Tongue (tissue), 3 donors: ENCODE measurements at places on chromosomes 7 and 10.
A peak's percentile ranks its signal among the peaks of the same experiment; 100 is the strongest.

GRCh38 chr10:63631991-63632390 lies 110.8 kb downstream of the REEP3 start:
- no peak for DNase-seq

DNA sequence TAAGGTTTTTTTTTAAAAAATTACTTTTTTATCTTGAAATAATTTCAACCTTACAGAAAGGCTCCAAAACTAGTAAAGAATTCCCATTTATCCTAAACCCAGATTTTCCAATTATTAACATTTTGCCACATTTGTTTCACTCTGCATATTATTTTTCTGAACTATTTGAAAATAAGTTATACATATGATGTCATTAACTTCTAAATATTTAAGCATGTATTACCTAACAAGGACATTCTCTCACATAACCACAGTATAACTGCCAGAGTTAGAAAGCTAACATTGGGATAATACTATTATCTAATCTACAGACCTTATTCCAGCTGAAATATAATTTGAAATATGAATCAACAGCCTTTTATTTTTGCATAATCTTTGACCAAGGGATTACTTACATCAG lies 65.8 kb downstream of the SLC18A2 start:
- DNase-seq: no peak

GRCh38 chr10:122725768-122726167 lies 26.1 kb upstream of the C10orf120 start:
- DNase-seq: no peak

DNA sequence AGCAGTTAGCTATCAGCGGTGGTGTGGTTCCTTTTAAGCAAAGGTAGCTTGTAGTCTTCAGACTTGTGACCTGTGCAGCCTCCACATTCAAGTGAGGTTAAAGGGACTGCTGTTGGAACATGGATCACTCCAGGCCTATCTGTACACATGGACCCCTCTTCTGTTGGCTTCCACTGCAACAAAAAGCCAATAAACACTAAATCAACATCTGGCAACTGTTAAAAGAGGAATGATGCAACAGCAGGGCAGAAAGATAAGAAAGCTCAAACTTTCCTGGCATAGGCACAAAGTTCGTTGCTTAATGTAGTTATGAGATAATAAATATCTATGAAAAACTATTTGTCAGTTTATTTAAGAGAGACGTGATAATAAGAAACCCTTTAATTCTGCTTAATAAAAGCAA lies 4.0 kb upstream of the MINPP1 start:
- no peak for DNase-seq

DNA sequence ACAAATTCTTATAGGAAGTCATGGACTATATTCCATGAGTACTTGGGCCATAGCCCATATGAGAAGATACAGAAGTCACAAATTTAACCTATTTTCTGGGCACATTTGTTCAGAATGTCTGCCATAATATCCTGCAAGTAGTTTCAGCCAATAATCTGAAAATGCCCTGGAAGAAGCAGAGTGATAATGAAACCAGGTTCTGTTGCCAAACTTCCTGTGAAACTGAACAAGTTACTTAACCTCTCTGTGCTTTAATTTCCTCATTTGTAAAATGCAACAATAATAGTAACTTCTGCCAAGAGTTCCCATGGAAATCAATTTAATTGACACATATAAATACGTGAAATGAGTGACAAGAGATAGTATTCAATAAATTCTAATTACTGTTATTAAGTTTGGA lies 88.8 kb downstream of the SEMA3C start:
- no peak for DNase-seq

DNA sequence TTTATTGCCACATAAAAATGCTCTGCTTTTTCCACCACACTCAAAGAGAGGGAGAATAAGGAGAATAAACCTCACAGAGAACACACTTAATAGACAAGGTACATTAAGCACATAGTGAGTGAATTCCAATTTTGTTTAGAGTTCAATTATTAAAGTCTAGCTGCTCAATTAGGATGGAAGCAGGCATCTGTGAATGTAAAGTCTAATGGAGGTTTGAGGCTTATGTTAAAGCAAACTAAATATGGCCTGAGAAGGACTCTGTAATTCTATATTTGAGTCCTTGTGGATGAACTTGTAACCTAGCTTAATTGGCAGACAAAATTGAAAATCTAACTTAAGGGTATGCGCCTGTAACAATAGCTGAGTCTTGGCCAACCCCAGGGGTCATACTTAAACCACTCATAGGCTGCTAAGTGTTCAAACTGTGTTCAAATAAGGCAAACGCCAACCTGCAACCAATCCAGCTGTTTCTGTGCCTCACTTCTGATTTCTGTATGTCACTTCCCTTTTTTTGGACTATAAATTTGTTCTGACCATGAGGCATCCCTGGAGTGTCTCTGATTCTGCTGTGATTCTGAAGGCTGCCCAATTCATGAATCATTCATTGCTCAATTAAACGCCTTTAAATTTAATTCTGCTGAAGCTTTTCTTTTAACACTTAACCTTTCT lies 31.3 kb upstream of the NME8 start:
- peak; percentile 20 for DNase-seq

GRCh38 chr7:79199266-79199665 lies 254.2 kb downstream of the MAGI2 start:
- no peak for DNase-seq

GRCh38 chr10:62380016-62380415 lies 5.8 kb downstream of the ZNF365 start:
- no peak for DNase-seq

GRCh38 chr10:89829887-89830269 lies 128.5 kb downstream of the KIF20B start:
- no peak for DNase-seq

GRCh38 chr10:80462981-80463741 lies 9.1 kb downstream of the TSPAN14 start:
- DNase-seq: no peak

- DNase-seq: no peak
These were observed 34.6 kb downstream of the OAT start for GRCh38 chr10:124384172-124384571.

GRCh38 chr7:68866200-68866570 lies 732.1 kb upstream of the AUTS2 start:
- DNase-seq: no peak

GRCh38 chr10:90437452-90437851 lies 420.4 kb downstream of the HTR7 start:
- no peak for DNase-seq

DNA sequence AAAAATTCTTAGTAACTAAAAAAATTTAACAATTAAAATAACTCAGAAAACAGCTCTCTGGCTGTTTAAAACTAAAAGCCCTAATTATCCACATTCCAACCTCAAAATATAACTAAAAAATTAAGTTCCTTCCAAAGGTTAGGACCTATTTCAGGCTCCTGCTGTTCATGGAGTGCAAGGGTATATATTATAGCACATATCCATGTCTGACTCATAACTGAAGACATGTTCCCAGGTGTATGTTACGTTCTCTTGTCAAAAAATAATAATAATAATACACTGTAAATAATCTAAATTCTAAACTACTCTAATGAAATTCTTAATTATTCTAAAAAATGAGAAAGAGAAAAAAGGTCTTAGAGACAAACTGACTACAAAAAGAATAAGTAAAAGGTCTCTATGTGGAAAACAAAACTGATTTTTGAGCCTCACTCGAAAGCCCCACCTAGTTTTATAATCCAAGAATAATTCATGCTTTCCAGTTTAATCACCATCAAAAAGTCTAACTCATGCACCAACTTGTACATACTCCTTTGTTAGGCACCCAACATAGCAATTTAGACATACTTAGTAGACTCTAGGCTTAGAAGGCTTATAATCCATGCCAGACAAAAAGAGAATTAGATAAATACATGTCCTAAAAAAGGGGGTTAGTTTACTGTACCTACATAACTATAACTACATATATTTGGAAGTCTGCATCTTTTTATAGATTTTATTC lies 171.4 kb downstream of the KMT2E start:
- DNase-seq: peak; percentile 16

GRCh38 chr7:75985009-75985517 lies 9.3 kb downstream of the TMEM120A start:
- DNase-seq: no peak

DNA sequence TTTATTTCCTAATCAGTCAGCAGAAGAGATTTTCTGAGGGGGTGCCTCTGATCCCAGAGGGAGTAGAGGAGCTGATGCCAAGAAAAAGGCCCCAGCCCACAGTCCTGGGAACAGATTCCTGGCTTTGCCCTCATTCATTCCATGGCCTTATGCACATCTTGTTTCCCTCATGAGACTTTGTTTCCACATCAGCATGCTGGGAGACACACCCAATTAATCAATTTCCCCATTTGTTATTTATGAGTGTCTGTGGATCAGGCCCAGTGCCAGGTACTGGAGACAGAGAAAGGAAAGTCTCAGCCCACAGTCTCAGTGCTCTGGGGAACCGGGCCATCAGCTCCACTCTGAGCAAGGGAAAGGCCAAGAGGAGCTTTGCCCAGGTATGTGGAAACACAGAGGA lies 496.2 kb upstream of the ZMIZ1 start:
- DNase-seq: no peak

DNA sequence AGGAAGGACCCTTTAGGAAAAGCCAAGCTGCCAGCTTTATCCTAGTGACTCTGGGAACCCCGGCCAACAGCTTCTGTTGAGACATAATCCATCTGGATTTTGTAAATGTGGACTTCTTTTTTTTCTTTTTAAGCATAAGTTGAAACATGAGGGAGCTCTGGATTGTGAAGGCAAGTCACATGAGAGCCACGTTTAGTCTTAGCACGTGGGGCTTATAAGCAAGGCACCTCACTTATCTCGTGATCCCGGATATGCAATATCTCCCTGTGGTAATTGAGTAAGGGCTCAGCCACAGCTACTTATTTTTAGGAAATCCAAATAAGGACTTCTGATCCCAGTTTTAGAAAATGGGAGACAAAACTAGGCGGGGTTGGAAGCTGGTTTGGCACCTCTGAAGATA lies 111.2 kb upstream of the PTN start:
- peak; percentile 76 for DNase-seq

GRCh38 chr10:96973809-96974747 lies 142.0 kb downstream of the LCOR start:
- peak; percentile 19 for DNase-seq

GRCh38 chr10:101577121-101577871 lies 10.8 kb downstream of the POLL start:
- no peak for DNase-seq

DNA sequence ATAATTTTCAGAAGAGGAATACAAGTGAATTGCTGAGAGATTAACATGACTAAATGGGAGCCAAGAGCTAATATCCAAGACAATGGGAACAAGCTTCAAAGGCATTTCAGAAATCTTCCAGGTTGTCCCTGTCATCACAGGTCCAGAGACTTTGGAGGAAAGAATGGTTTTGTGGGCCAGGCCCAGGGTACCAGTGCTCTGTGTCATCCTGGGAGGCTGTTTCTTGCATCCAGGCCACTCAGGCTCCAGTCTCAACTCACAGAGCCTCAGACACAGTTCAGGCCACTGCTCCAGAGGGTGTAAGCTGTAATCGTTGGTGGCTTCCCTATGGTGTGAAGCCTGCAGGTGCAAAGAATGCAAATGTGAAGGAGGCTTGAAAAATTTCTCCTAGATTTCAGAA lies 170.4 kb upstream of the NRG3 start:
- no peak for DNase-seq

DNA sequence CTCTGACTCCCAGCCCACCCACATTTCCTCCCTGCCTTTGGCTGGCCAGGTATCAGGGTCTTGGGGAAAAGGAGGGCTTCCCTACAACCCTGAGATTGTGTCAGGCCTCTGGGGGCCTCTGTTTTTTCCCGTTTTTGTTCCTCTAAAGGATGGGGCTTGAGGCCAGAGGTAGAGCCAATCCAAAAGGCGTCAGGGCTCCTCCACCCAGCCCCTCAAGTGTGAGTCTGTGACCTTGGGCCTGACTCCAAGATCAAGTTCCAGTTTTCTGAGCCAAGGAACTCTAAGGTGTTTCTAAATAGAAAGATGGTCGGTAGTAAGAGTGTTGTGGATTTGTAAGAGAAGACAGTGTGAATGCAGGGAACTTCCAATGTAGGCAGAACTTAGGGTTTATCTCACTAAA lies 6.6 kb downstream of the EEPD1 start:
- no peak for DNase-seq

GRCh38 chr10:132388891-132389432 lies 8.0 kb upstream of the PWWP2B start:
- no peak for DNase-seq

GRCh38 chr7:127884066-127884559 lies 147.1 kb downstream of the LRRC4 start:
- DNase-seq: peak; percentile 71

- DNase-seq: no peak
These were observed 83.7 kb downstream of the JMJD1C start for GRCh38 chr10:63382066-63382465.

- DNase-seq: no peak
These were observed 1.5 kb upstream of the ATP6V0A4 start for GRCh38 chr7:138799336-138800000.

DNA sequence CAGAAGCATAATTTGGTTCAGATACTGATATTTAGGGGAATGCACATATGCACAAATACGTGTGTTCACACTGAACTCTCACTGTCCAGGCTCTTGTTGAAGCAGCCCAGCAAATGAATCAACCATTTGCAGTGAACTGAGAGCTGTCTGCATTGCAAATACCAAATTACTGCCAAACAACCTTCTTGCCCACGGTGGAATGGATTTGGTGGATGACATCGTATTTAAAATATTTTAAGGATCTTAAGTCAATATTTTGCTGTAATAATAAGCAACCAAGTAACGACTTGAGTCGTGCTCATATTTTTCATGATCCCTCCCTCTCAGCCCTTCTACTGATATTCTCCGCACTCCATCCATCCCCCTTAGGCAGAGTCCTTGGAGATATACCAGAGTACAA lies 107.9 kb upstream of the FEZF1 start:
- no peak for DNase-seq

DNA sequence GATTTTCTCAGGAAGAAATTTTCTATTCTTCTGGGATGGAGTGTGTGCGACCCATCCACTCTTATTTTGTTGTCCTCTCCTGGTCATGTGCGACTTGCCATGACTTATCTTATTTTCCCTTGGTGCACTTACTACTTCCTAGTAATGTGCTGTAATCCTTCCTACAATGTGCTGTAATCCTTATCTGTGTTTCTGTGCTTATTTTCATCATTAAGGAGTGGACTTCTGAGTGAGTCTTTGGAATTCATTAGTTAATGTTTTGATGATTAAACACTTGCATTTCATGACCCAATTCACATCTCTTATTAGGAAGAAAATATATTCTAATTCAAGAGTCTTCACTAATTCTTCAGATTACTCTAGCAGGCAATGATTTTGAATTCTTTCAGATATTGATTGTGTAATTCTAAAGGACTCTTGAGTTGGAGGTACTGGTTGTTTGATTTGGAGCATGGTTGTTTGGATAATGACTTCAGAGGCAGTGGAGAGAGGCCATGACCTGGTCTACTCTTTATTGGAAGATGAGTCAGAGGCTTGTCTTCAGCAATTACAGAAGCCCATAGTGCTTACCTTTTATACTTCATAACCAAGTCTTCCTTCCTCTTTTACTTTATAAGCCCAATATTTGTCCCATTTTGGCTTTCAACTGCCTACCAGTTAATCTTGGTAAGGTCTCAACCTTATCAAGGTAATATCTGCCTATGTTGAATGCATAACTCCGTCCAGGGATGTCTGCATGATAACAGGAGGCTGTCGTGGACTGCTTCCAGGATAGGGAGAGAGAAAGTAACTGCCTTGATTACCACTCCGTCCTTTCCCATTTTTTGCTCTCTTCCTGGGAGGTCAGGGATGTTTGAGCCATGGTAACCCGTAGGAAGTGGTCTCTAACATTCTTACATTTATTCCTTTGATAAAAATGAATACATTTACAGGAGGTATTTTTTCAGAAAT lies 278.3 kb upstream of the SP8 start:
- DNase-seq: no peak
